ENCODE measurements at places on chromosomes 5 and 9.

DNA sequence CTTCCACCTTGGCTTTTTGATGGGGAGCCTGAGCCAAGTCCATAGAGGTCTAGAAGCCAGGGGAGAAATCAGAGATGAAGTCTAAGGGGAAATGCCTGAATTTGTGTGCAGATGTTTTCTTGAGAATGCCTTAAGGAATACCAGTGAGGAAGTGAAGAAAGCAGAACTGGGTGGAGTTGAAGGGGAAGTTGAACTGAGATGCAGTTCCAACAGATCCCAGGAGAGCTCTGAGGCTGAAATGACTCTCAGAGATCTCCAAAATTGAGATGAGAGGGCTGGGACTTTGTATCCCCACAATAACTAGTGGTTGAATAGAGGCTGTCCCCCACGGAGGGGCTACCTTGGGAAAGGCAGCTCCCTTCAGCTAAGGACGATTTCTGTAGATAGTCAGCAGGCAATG is 197.1 kb downstream of the ZNF462 start:
- no peak for DNase-seq

DNA sequence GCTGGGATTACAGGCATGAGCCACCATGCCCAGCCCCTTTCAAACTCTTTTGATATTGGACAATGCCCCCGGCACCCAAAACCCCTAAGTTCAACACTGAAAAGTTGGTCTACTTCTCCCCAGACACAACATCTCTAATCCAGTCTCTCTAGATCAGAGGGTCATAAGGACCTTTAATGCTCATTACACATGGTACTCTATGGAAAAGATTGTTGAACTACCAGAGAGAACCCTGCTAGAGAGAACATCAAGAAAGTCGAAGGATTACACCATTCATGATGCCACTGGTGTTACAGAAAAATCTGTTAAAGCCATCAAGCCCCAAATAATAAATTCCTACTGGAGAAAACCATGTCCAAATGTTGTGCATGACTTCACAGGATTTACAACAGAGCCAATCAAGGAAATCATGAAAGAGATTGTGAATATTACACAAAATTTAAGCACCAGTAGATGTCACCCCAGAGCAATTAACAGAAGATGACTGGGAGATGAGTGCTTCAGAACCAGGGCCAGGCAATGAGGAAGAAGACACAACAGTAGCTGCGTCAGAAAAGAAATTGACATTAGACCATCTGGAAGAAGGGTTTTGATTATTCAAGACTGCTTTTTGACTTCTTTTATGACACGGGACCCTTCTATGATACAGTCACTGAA is 28.3 kb upstream of the NIPAL4 start:
- no peak for DNase-seq

DNA sequence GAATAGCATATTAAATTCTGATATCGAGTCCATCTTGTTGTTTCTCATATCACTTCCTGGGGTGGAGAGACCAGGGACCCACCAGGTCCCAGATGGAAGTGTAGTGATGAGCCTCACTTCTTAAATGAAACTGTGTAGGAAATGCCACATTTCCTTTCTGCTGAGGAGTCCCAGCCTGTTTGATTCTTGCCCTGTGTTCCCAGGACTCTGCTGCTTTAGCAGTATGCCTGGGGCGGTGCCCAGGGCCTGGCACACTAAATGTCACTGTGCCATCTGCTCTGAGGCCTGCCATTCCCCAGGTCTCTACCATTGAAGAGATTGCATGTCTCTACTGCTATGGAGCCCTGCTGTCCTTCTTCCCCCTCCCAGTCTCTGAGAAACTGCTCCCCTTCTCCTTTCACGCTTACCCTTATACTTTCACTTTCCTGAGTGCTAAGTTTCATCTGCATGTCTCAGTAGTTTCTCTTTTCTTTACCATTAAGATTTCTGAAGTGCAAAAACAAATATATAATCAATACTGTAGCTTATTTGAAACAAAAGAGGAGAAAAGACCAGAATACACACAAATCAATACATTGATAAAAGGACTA is 260.4 kb downstream of the GABRB2 start:
- no peak for DNase-seq

- no peak for DNase-seq
Measured at GRCh38 chr5:107449369-107449768, 221.4 kb downstream of the EFNA5 start.
